ENCODE measurements at places on chromosomes 6 and 20.

GRCh38 chr6:159249128-159249527 lies 79.9 kb downstream of the FNDC1 start:
- DNase-seq = no peak

DNA sequence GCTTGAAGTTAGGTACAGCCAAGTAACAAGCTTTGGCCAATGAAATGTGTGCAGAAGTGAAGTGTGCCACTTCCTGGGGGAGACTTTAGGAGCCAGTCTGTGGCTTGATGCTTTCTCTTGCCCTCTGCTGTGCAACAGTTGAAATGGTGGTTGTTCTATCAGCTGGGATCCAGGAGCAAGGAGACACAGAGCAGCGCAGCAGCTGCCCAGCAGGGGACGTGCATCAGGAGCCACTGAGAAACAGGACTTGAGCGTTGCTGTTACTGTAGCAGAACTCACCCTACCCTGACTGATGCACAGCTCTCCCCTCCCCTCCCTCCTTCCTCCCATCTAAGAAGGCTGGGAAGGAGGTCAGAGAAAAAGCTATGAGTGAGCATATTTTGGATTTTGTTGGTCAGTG lies 18.9 kb upstream of the CCN5 start:
- no peak for DNase-seq

GRCh38 chr20:21323640-21324039 lies 20.5 kb downstream of the XRN2 start:
- no peak for DNase-seq

DNA sequence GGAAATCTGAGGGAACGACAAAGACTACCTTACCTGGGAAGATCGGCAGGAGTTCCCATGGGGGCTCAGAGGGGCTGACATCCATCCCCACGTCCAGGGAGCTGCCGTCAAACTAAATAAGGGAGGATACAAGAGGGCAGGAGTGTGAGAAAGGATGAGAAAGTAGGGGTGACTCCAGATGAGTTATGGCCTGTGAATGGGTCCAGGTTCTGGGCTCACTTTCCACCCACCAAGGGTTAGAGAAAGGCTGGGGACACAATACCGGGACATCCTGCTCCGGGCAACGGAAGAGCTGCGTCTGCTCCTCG lies 683 bp downstream of the ATF6B start:
- DNase-seq = no peak

DNA sequence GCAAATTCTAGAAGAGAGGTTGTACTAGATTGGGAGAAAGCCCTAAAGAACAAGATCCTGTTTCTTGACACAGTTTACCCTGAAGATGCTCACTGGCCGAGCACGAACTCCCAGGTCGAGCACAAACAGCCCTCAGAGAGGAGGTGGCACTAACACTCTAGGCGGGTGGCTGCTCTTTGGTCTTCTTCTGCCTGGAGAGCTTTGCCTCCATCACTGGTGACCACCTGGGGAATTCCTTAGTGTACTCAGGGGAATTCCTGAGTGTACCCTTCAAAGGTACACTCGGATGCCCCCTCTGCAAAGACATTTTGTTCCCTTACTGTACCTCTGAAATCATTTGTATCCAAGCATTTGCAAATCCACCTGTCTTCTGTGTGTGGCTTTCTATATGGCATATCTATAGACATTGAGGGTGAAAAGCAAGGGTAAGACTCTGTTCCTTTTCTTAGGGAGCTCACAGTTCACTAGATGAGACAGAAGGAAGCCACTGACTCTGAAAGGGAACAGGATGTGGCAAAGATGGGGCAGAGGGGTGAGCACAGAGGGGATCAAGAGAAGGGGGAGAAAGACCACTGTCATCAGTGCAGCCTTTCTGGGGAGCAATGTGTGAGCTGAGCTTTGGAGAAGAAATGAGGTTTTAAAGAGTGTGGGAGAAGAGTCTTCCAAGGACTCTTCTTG lies 169.8 kb upstream of the PROKR2 start:
- no peak for DNase-seq

DNA sequence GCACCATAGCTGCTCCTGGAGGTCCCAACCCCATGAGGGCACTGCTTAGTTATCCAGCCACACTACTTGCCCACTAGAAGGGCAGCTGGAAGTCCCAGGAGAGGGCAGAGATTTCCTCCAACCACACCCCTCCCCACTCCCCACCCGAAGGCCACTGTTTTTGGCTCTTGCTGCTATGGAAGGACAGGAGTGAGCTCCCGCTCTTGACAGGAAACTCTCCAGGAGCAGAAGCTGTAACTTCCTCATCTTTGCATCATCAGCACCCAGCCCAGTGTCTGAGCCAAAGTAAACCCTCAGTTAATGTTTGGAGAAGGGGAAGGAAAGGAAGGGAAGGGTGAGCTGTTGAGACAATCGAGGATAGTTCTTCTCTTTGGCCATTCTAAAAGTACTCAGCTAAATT lies 120.7 kb downstream of the MTFR2 start:
- DNase-seq = no peak

- DNase-seq = no peak
These were observed 125.0 kb upstream of the MLIP start for GRCh38 chr6:53986165-53986720.

GRCh38 chr6:24888715-24889370 lies 46.9 kb downstream of the RIPOR2 start:
- no peak for DNase-seq

DNA sequence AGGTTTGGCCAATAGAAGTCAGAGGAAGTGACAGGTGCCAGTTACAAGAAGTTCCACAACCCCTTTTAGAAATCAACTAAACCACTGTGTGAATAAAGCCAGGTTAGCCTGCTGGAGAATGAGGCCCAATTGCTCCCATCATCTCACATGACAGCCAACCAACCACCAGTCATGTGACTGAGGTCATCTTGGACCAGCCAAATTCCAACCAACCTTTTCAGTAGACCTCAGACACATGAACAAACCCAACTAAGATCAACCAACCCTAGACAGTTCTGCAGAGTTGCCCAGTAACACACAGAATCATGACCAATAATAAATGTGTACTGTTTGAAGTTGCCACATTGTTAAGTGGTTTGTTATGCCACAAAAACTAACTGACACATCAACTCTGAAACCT lies 44.6 kb upstream of the GGTLC1 start:
- no peak for DNase-seq

GRCh38 chr20:62590309-62591121 lies 51.8 kb upstream of the SLCO4A1 start:
- no peak for DNase-seq

GRCh38 chr6:112251171-112251875 lies 3.0 kb downstream of the LAMA4 start:
- no peak for DNase-seq

DNA sequence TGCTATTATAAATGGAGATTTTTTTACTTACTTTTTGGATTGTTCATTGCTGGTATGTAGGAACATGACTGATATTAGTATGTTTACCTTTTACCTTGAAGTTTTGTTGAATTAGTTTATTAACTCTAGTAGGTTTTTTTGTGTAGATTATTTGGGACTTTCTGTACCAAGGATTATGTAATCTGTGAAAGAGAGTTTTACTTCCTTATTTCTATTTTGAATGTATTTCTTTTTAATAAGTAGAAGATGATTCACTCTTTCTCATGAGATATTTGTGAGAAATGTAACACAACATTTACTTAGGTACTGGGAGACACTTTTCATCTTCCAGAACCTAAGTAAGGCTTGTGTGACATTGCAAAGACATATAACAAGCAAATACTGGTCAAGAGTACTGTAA lies 473.9 kb upstream of the HS3ST5 start:
- DNase-seq = no peak

DNA sequence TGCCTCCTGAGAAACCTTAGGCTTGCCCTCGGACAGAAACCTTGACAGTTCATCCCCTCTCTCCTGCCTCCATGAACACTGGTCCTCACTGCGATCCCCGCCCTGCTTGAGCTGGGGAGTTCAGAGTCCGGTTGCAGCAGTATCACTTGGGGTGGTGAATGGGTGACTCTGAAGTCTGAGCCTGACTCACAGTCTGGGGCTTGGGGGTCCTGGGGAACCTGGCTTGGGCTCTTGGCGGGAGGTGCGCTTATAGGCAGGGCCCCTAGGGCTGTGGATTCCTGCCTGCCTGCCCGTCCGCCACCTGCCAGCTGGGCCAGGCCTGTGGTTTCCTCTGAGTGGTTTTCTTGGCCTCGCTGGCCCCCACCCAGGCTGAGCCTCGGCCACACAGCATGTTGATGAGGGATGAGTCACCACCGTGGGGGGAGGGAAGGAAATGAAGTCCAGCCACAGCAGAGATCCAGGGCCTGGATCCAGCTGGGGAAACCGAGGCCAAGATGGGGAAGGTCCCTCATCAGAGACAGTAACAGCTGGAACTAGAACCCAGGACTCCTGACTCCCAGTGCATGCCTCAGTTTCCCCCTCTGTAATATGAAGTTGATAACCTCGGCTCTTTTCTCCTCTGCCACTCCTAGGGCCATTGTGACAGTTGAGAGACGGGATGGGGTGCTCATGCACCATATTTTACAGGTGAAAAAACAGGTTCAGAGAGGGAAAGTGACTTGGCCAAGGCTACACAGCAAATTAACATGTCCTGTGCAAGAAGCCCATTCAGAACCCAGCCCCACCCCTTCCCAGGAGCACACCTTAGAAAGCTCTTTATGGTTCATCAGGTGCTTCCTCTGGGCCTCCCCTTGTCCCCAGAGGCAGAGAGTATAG lies 9.2 kb downstream of the FOXS1 start:
- no peak for DNase-seq

- DNase-seq = no peak
These were observed 1.1 kb downstream of the USP45 start for GRCh38 chr6:99514089-99514488.

GRCh38 chr6:123655521-123656306 lies 19.0 kb upstream of the TRDN start:
- no peak for DNase-seq

GRCh38 chr6:9458424-9458823 lies 956.5 kb downstream of the TFAP2A start:
- DNase-seq = no peak

DNA sequence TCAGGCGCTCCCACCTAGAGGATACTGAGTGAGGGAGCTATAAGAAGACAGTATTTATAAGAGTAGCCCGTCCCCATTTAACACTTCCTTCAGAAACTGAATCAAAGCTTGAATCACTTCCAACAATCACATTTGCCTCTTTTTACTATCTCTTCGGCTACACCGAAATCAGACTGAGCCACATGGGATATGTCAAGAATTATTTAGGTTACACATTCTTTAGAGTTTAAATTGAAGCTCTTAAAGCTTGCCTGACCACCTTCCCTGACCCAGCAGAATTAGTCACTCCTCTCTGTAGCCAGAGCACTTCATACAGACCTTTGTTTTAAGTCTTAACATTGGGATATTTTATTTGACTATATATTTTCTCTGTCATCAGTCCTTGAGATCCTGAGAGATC lies 163.7 kb downstream of the MAFB start:
- DNase-seq = no peak

- DNase-seq = no peak
These were observed 63.3 kb upstream of the TAB2 start for GRCh38 chr6:149254253-149254652.

DNA sequence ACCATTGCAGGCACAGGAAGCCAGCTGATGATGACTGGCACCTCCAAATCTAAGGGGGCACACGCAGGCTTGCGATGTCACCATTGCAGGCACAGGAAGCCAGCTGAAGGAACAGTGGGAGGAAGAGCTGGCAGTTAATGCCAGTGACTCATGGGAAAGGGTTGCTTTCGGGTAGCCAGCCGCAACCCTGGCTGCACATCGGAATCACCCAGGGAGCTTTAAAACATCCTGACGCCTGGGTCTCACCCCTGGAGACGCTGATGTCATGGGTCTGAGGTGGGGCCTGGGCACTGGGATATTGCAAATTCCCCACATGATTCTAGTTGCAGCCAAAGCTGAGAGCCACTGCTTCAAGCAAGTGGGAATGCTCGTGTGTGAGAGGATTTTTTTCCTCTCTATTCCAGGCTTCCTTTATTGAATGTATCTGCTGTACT lies 16.1 kb upstream of the CCN6 start:
- no peak for DNase-seq

GRCh38 chr6:36362551-36363370 lies 24.7 kb downstream of the ETV7 start:
- DNase-seq = no peak

GRCh38 chr6:138017166-138017757 lies 90.0 kb downstream of the PERP start:
- no peak for DNase-seq

DNA sequence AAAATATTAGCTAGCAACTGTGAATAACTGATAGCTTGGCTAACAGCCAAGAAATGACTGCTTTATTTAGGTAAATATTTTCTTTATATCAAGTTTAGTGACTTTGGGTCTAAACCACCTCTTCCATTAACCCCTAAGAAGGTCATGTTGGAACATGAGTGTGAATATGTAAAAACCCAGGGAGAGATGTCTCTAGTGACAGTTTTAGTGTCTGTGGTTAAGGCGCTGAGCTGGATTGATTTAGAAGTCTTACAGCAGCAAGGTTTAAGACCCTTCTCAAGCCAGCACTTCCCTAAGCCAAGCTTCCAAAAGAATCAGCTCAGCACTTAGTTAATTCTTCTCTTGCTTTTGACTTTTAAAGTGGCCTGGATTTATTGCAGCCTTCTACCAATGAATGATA lies 11.4 kb upstream of the SIRT5 start:
- no peak for DNase-seq

DNA sequence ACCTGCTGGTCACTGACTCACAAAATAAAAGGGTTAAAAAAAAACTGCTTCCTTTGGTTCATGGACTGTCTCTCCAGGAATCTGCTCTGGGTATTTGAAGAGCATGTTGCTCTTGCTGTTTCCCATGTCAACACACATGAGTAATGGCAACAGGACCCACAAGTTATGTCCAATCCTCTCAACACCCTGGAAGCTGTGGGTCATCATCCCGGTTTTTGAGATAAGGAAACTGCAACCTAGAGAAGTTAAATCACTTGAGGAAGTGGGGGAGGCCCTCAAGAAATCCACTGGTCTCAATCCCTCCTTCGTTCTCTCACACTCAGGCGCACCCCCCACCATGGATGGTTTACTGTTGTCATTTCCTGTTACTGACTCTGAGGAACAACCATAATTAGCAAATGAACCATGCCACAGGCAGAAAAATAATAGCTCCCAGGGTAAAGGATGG lies 12.4 kb downstream of the MAP1LC3A start:
- DNase-seq = no peak

DNA sequence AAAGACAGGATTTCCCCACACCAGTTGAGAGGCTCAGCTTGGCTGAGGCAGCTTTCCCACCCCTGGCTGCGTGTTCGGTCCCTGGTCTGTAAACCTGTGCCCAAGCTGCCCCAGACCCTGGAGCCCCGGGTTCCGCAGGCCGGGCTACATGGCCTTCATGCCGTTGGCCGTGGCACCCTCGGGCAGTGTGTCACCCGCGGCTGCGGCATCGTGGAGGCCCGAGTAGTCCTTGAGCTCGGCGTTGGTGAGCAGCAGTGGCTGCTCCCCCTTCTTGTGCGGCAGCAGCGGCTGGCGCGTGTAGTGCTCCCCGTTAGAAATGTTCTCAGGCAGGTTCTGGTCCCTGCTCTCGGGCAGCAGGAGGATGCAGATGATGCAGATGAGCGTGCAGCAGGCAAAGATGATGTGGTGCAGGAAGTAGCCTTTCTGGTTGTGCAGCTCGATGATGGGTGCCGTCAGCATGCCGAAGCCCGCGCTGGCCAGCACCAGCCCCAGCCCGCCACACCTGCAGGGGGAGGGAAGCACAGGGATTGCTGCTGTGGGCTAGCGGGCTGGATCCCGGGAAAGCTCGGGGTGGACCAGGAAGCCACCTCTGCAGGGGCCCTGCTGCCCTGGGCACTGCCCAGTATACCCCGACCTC lies 14.3 kb downstream of the PSMG4 start:
- DNase-seq = no peak
